Muscle of leg (tissue), 16 donors: ENCODE measurements at places on chromosomes 4 and X. TPM values are rescaled to one million over a fixed set of nuclear protein-coding genes. Genes with fewer than 3 reads are reported as not detected.

GRCh38 chrX:19629541-19629940 is 114.2 kb upstream of the MAP3K15 start:
- peaks cover 16% of the 10 kb centered on the region for H3K27me3 ChIP-seq
- no peaks in the 10 kb centered on the region for H3K36me3 ChIP-seq
- no peak for DNase-seq
- H3K4me1 ChIP-seq = no peaks in the 10 kb centered on the region

DNA sequence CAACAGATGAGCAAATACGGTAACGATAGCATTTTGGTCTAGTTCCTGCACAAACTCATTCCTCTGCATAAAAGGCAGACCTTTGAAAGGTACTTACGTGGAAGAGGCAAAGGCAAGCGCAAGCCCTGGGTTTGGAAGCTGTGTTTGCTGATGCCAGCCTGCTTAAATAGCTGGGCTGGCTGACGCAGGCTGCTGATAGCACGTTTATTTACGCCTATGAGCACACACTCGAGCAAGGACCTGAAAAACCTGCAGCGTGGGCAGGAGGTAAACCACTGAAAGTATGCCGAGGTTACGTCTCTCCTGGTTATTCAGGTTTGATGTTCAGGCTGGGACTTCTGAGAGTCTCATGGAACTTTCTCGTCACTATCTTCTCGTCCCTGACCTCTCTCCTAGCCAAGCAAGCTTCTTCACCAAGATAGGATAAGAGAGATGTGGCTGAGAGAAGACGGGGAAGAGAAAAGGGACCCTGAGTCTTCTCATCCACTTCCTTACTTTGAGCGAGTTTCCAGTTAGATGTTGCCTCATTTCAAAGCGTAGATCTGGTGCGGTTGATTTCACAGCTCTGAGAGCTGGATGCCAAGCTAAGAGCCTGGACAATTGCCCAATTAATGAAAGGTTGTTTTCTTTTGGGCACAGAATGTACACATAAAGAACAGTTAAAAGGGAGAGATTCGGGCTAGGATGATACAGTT is at the start of gene HOPX:
Gene HOPX, minus strand, starts transcription at position 139 of the 695 bp plus-strand sequence. CDS start 23,480 bp downstream, outside the sequence.
- no peaks in the 10 kb centered on the region for H3K36me3 ChIP-seq
- DNase-seq = no peak
- peaks cover 3% of the 10 kb centered on the region for H3K27me3 ChIP-seq
- H3K4me3 ChIP-seq = no peak within 1 kb of the TSS

- peaks cover 4% of the 10 kb centered on the region for H3K4me1 ChIP-seq
- H3K4me3 ChIP-seq = peak overlapping the region; percentile 79
- peak overlapping the region; percentile 96 for H3K27ac ChIP-seq
- no peaks in the 10 kb centered on the region for H3K36me3 ChIP-seq
Observed at GRCh38 chr4:168480931-168481611, 779 bp upstream of the DDX60L start.

DNA sequence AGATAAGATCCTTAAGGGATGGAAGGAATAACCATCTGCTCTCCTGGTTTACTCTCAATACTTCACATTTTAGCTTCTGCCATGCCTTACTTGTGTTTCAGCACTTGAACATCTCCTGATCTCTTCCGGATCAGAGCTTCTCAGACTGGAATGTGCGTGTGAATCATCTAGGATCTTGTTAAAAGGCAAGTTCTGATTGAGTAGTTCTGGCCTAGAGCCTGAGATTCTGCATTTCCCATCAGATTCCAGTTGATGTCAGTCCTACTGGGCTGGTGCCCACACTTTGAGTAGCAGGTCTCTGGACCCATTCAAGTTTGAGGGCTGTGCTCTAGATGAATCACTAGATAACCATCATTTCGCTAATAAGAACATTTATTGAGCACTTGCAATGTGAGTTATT is 20.0 kb downstream of the NDP start:
- H3K36me3 ChIP-seq = no peaks in the 10 kb centered on the region
- no peak overlapping the region for H3K4me3 ChIP-seq
- peaks cover 24% of the 10 kb centered on the region for H3K27me3 ChIP-seq
- no peak overlapping the region for H3K27ac ChIP-seq
- H3K4me1 ChIP-seq = no peaks in the 10 kb centered on the region
- DNase-seq = no peak

GRCh38 chrX:16628946-16629595 is 20.9 kb upstream of the S100G start:
- H3K27ac ChIP-seq = no peak overlapping the region
- H3K27me3 ChIP-seq = peaks cover 53% of the 10 kb centered on the region
- H3K36me3 ChIP-seq = peaks cover 4% of the 10 kb centered on the region

DNA sequence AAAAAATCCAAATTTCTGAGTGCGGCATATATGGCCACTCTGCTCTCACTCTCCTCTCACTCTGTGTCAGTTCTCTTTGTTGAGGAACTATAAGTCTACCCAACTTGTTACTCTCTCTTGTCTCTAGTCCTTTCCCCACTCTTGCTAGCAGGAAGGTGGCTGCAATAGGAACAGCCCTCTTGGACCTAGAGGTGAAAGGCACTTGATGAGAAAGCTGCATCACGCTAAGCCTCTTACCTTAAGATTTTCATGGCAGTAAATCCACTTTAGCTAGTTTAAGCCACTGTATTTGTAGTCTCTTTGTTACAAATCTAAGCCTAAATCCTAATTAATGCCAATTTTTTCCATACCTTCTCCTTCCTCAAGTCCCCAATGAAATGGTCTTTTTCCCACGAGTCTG is 189.9 kb downstream of the NKX6-1 start:
- no peaks in the 10 kb centered on the region for H3K36me3 ChIP-seq
- H3K4me1 ChIP-seq = no peaks in the 10 kb centered on the region
- H3K4me3 ChIP-seq = no peak overlapping the region
- no peak for DNase-seq

DNA sequence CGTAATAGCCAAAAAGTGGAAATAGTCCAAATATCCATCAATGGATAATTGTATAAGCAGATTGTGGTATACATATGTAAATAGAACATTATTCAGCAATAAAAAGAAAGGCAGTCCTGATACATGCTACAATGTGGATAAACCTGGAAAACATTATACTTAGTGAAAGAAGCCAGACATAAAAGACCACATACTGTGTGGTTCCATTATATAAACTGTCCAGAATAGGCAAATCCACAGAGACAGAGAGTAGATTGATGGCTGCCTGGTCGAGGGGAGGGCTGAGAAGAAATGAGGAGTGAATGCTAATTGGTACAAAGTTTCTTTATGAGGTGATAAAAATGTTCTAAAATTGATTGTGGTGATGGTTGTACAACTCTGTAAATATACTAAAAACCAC is 397.4 kb upstream of the RPS6KA3 start:
- H3K4me1 ChIP-seq = no peaks in the 10 kb centered on the region
- no peak overlapping the region for H3K27ac ChIP-seq
- peaks cover 8% of the 10 kb centered on the region for H3K27me3 ChIP-seq
- H3K4me3 ChIP-seq = no peak overlapping the region

DNA sequence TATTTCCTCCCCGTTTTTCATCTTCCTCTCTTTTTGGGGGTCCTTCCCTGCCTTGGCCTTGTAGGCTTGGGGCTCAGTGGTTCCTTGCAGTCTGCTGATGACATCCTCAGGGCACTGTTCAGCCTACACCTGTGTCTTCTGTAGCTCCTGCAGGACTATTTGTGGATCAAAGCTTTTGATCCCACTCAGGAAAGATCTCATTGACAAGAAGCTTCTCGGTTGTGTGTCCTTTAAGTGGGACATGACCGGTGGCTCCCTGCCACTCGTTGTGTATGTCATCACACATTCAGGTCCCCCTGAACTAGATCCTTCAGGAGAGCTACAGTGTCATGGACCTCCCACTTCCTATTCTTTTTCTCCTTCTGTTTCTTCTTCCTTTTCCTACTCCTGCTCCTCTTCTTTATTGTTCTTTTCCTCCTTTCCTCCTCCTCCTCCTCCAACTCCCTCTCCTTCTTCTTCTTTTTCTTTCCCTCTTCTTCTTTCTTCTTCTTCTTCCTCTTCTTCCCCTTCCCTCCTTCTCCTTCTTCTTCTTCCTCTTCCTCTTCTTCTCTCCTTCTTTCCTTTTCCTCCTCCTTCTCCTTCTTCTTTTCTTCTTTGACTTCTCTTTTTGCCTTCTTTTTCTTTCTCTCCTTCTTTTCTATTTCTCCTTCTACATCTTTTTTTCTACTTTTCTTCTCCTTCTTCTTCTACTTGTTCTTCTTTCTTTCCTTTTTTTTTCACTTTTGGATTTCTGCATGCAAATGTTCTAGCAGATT is 67.8 kb downstream of the NBDY start:
- no peak overlapping the region for H3K27ac ChIP-seq
- peaks cover 12% of the 10 kb centered on the region for H3K4me1 ChIP-seq
- H3K4me3 ChIP-seq = no peak overlapping the region
- peaks cover 3% of the 10 kb centered on the region for H3K36me3 ChIP-seq

- DNase-seq = no peak
- H3K4me1 ChIP-seq = no peaks in the 10 kb centered on the region
- H3K27me3 ChIP-seq = peaks cover 2% of the 10 kb centered on the region
- peaks cover 17% of the 10 kb centered on the region for H3K36me3 ChIP-seq
- no peak overlapping the region for H3K27ac ChIP-seq
- H3K4me3 ChIP-seq = no peak overlapping the region
Observed at GRCh38 chrX:101427954-101428353, 19.9 kb downstream of the HNRNPH2 start.

- no peaks in the 10 kb centered on the region for H3K4me1 ChIP-seq
- no peak for DNase-seq
- H3K27ac ChIP-seq = no peak overlapping the region
Observed at GRCh38 chr4:159145318-159145991, 42.6 kb downstream of the RAPGEF2 start.

- H3K36me3 ChIP-seq = no peaks in the 10 kb centered on the region
- H3K4me3 ChIP-seq = no peak overlapping the region
- no peaks in the 10 kb centered on the region for H3K4me1 ChIP-seq
Observed at GRCh38 chr4:21992330-21992729, 43.8 kb upstream of the KCNIP4 start.

- no peaks in the 10 kb centered on the region for H3K36me3 ChIP-seq
- DNase-seq = no peak
- H3K4me1 ChIP-seq = no peaks in the 10 kb centered on the region
- no peak overlapping the region for H3K4me3 ChIP-seq
Observed at GRCh38 chr4:100681289-100681688, 163.5 kb upstream of the EMCN start.

DNA sequence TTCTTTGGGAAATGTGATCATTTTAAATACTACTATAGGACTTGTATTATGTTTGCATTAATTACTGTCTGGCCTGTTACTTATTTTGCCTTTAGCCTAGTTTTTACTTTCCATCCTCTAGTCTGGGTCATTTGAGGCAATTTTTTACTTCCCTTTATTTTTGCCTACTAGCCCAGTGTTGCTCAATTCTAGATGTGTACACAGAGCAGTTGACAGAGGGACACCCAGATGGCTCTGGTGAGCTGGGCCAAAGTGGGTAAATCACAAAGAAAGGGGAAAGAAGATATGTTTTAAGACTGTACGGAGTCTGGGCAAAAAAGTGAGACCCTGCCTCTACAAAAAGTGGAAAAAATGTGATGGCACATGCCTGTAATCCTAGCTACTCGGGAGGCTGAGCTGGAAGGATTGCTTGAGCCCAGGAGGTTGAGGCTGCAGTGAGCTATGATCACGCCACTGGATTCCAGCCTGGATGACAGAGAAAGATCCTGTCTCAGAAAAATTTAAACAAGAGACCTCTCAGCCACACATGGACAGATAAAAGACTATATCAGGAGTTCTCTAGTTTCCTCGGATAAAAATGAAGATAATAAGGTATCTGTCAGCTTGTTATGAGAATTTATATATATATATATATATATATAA is 35.7 kb downstream of the APOO start:
- no peaks in the 10 kb centered on the region for H3K4me1 ChIP-seq
- no peak overlapping the region for H3K4me3 ChIP-seq
- DNase-seq = peak; percentile 54
- H3K36me3 ChIP-seq = no peaks in the 10 kb centered on the region
- no peak overlapping the region for H3K27ac ChIP-seq

DNA sequence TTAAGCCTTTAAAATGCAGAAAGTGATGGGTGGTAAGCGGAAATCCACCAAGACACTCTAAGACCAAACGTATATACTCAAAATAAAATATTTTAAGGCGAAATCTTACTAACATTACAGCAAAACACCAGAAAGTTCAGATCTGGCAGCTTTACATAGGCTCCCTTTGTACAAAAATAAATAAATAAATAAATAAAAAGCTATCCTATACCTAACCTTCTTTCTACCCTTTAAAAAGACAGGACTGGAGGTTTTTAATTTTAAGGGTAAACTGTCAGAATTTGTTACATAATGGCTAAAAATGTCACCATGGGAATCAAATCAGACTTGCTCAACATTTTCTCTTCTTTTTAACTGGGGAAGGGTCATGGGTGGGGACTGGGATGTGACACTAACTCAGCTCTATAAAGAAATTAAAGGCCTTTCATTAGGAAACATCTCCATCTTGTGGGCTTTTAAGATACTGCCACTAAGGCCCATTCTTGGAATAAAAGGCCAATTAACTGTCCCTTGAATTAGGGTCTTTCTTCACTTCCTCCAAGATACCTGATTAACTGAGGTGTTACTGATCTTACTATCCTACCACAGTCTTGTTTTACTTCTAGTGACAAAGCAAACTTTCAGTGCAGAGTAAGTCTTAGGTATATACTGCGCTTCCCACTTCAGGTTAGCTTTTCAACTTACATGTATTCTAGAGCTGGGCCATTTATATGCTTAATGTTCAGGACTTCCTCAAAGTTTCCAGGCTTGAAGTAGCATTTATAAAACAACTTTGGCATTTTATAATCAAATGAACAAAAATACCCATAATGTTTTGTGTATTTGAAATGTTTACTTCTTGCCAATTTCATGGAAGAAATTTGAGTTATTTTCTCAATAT is 13.3 kb downstream of the HNRNPD start:
- H3K27ac ChIP-seq = no peak overlapping the region
- no peaks in the 10 kb centered on the region for H3K27me3 ChIP-seq
- peaks cover 2% of the 10 kb centered on the region for H3K4me1 ChIP-seq
- peaks cover 15% of the 10 kb centered on the region for H3K36me3 ChIP-seq

The KCNE5 gene
- 27.6 TPM for total RNA-seq

The G6PD gene
- 5.8 TPM for total RNA-seq

The CXorf49 gene
- total RNA-seq = not detected

The RAB41 gene
- total RNA-seq = not detected

The MBNL3 gene
- total RNA-seq = 9.8 TPM

The RP2 gene
- total RNA-seq = 5.8 TPM

The DRP2 gene
- 1.6 TPM for total RNA-seq

The ACOT9 gene
- 53.1 TPM for total RNA-seq
